ENCODE measurements at places on chromosomes 7 and 10. TPM values are rescaled to one million over a fixed set of nuclear protein-coding genes. Genes with fewer than 3 reads are reported as not detected.

Gene TMEM213
- total RNA-seq = not detected

Gene CPVL
- total RNA-seq = 0.58 TPM

Gene OR6B1
- total RNA-seq = not detected

Gene MEST
- total RNA-seq = 384 TPM

Gene AP4M1
- total RNA-seq = 22.0 TPM

Gene CNNM2
- 9.0 TPM for total RNA-seq

All from regular cardiac myocyte (primary cell).